LNCaP clone FGC (cell line): ENCODE measurements at places on chromosomes 2 and 18.

DNA sequence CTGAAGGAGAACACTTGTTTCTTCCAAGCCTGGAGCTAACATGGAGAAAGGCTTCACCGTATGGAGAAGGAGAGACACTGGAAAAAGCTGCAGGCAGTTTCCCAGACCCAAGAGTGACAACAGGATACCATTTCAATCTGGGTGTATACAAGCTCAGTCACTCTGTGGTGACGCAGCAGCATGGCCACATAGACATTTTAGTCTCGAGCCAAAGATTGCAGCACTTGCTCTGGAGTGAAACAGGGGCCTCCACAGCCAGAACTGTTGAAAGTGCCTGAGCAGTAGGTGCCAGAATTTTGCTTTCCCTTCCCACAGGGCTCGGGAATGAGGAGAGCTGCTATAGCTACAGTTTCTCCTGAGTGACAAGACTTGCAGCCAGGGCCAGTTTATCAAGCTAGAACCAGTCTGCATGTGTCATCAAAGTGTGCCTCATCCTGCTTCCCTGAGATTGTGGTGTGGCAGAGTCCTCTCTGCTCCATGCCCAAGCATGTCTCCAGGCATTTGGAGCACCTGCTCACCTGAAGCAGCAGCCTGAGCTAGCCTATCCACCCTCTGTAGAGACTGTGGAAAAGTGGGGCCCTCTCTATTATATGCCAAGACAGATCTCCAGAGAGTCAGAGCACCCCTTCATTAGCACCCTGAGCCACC lies 234.6 kb upstream of the CDH19 start:
- DNase-seq = no peak

DNA sequence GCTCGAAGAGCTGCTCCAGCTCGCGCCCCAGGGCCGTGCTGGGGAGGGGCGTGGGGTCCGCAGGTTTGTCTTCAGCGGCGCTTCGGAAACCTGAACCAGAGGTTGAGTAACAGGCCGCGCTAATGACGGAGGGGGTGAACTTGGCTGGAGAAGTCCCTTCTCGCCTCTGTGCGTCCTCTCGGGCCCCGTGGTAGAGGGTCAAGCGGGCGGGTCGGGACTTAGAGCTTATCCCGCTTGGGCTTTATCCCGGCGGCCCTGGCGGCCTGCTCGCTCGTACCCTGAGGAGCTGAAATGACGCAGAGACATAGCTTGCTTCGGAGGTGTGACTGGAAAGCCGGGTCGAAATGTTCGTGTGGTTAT lies 479 bp downstream of the RNMT start:
- DNase-seq = no peak

- no peak for DNase-seq
These were observed 118.8 kb upstream of the LMAN1 start for GRCh38 chr18:59477849-59478248.

DNA sequence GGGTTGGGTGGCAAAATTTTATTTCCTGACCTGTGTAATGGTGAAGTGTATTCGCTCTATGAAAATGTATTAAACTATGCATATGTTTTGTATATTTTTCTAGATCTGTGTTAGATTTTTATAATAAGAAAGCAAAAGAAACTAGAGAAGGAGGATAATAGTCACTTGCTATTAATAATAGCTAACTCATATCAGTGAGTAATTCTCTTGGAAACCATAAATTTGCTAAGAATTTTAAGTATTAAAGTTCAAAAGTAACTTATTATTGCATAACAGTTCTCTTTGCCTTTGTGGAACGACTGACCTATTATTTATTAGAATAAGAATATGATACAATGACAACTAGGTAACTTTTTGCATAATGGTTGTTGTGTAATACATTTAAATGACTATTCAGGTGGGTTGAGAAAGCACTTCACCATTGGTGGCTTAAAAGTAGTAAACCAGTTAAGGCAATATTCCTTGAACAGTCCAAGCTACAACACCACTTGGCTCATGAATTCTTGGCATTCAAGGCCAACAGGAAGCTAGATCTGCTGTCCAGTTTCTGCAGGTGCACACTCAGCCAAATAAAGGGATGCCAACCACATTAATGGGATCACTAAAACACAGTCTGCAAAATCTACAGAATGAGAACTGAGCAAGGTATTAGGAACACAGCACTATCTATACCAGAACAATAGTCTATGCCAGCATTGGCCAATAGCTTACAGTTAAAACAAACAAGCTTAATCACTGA lies 921.3 kb downstream of the CPS1 start:
- no peak for DNase-seq

DNA sequence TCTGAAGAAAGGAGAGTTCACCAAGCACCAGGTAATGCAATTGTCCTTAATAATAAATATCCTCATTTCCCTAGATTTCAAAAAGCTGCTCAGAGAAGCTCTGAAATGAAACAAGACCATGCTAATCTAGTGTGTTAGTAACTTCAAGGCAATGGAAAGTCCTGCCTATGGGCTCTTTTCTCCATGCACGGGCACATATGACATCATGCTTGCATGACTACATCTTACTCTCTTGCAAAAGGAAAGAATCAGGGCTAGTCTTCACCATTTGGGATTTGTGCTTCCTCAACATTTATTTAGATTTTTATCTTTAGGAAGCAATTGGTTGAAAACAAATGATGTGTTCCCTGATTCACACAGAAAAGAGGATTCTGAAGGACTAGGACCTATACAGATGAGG lies 204.0 kb upstream of the POU3F3 start:
- DNase-seq = no peak

GRCh38 chr2:50443868-50444630 lies 587.9 kb downstream of the NRXN1 start:
- no peak for DNase-seq

- no peak for DNase-seq
These were observed 57.6 kb downstream of the LAMA3 start for GRCh38 chr18:23746851-23747250.

- DNase-seq = no peak
These were observed 177.6 kb downstream of the BABAM2 start for GRCh38 chr2:28068088-28068487.

- DNase-seq = no peak
These were observed 43.0 kb upstream of the KCNE4 start for GRCh38 chr2:223008956-223009355.

DNA sequence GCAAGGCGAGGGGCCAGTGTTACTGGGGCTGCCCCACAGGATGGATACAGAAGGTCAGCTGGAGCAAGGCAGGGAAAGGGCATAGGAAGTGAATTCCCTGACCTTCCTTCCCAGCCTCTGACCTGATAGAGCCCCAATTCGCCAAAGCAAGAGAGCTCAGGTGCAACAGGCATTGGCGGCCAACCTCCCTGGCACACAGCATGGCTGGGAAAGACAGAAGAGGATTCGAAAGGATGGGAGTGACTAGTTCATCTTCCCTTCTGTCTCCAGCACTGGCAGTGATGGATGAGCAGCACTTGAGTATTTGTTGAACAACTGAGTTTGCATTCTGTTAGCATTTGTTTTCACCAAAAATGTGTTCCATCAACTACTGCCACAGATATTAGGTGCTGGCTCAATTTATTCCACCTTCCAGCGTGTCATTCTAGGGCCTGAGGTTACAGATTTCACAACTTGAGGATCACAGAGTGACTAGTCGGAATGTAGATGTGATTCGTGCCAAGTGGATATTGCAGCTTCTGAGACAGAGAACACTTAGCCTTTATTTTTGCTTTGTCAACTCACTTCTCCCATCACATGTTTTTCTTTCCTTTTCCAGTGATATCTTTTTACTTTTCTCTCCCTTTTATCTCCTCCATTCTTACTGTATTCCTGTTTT lies 6.2 kb downstream of the COPS8 start:
- no peak for DNase-seq

GRCh38 chr2:26172871-26173775 lies at the start of gene GAREM2:
GAREM2 (plus strand) TSS chr2:26173088; CDS start chr2:26173221, 133 bp downstream.
- DNase-seq = no peak

- DNase-seq = no peak
These were observed 134.7 kb upstream of the CDH20 start for GRCh38 chr18:61198486-61198885.

GRCh38 chr2:98463081-98463481 lies 18.4 kb downstream of the INPP4A start:
- no peak for DNase-seq

GRCh38 chr2:191800874-191801273 lies 46.0 kb downstream of the CAVIN2 start:
- no peak for DNase-seq

GRCh38 chr2:29920130-29920577 lies 1.2 kb downstream of the ALK start:
- no peak for DNase-seq

- DNase-seq = no peak
These were observed 69.8 kb upstream of the TANK start for GRCh38 chr2:161090411-161090810.

DNA sequence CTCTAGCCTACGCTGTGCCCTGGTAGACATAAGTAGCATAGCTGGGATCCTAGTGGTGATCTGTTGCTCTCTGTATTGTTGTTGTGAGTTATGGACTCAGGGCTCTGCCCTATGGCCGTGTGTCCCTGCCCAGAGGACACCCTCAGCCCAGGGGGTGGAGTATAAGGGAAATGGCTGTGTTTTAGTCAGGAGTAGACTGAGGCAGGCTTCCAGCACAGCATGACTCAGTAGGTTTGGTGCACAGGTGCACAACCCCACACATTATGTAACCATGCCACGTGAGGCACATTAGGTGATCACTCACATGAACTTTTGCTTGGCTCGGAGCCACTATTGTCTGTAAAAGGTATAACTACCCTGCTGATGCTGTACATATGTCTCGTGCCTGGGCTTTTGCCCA lies 59.9 kb upstream of the PEX13 start:
- DNase-seq = no peak

DNA sequence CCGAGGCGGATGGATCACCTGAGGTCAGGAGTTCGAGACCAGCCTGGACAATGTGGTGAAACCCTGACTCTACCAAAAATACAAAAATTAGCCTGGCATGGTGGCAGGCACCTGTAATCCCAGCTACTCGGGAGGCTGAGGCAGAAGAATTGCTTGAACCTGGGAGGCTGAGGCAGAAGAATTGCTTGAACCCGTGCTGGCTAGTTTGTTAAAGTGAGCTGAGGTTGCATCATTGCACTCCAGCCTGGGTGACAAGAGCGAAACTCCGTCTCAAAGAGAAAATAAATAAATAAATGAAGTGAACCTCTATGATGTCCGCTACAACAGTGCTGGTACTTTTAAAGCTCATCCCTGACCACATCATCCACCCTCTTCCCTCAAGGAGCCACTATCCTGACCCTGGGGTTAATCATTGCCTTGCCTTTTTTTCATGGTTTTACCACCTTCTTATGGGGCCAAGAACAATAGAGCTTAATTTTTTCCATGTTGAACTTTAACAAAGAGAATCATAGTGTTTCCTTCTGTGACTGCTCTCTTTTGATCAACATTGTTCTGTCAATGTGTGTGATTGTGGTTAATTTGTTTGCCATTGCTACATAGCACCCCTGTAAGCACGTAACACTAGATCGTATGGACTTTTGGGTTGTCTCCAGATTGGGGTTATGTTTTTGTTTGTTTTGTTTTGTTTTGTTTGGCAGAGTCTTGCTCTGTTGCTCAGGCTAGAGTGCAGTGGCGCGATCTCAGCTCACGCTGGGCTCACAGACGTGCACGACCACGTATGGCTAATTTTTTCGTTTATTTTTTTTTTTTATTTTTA lies 17.1 kb upstream of the ATRAID start:
- DNase-seq = peak; percentile 65

DNA sequence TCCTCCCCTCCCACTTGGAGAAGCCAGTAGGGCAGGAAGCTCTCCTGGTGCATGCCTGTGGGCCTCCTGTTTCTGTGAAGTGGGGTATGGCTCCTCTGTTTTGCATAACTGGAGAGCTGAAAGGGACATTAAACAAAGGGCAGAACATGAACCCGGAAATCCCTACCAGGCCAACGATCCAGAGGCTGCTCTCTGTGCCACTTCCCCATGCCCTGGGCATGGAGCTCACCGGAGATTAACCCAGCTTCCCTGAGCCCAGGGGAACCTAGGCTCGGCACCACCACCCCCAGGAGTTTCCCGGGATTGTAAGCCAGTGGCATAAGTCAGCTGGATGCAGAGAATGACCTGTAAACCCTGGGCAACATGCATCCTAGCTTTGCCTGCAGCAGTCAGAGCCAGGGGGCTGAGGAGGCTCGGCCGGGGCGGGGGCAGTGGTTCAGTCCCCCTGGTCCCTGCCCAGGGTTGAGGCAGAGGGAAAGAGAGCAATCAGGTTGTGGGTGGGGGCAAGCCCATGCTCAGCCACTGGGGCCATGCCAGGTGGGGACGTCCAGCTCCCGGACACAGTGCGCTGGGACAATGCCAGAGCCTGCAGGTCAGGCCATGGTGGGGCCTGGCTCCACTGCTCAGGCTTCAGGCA lies 49.5 kb downstream of the TIMM21 start:
- peak; percentile 11 for DNase-seq

DNA sequence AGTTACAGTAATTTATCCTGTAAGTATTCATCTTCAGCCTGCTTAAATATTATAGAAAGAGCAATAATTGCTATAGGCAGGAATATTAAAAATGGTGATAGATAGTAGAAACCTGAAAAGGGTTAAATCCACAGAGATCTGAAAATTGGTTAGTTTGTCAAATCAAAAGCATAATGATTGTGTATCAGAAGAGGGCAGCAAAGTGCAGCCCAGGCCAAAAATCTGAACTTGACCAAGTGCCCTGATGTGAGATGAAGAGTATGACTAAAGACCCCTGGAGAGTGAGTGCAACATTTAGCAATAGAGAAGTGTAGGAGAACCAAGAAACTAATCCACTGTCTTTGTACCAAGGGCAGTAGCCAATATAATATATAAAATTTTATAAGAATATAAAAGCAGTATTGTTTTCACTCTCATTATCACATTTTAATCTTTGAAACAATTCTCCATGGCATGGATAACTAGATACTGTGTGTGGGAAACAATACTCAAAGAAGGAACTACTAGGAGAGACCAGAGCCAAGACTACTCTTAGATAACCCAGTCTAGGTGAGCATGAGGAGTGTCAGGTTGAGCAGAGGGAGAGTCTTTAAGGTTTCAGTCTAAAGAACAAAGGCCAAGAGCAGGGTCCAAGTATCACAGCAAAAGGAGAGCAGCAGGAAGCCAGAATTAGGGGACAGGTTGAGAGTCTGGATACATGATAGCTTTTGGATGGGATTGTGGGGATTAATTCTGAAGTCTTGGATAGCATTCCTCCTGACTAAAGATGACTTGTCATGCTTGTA lies 148.7 kb downstream of the CALCRL start:
- DNase-seq = no peak

GRCh38 chr2:28587526-28588291 lies 91.8 kb downstream of the PLB1 start:
- no peak for DNase-seq

DNA sequence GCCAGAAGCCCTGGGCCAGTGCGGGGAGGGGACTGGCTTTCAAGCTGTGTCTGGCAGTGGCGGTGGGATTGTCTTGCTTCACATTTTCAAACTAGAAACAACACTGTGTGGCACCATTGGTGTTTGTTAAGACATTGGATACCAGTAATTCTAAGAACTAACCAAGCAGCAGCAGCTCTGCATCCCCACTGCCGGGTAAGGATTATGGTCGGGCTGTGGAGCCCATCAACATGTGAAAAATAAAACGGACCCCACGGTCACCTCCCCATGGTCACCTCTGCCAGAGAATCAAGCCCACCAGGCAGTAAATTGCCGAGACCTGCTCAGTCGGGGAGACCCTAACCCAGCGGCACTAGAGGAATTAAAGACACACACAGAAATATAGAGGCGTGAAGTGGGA lies 65.3 kb downstream of the C18orf63 start:
- no peak for DNase-seq
